ENCODE measurements at places on chromosomes 12 and 14.

DNA sequence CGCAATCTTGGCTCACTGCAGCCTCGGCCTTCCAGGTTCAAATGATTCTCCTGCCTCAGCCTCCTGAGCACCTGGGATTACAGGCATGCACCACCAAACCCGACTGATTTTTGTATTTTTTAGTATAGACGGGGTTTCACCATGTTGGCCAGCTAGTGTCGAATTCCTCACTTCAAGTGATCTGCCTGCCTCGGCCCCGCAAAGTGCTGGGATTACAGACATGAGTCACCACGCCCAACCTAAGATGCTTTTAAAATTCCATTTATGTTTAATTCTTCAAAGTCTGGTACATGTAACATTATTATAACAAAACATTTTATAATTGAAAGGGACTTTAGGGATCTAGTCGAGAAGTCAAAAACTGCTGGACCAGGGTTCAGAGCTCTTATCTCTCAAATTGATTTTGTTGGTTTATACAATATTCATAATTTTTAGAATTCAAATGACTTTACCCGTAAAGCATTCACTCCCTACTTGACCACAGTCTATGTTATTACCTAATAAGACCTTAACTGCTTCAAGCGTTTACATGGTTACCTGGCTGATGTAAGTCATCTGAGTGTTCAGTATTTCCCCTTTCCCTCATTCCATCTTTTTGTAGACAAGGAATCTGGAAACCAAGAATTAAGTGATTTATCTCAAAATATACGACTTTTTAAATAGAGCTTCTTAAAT, 28.2 kb downstream of the RAP1B start:
- DNase-seq = no peak

- DNase-seq = no peak
Measured at GRCh38 chr14:99574099-99574880, 29.7 kb downstream of the CCDC85C start.

- no peak for DNase-seq
Measured at GRCh38 chr12:11917501-11917900, 153.2 kb upstream of the BCL2L14 start.

DNA sequence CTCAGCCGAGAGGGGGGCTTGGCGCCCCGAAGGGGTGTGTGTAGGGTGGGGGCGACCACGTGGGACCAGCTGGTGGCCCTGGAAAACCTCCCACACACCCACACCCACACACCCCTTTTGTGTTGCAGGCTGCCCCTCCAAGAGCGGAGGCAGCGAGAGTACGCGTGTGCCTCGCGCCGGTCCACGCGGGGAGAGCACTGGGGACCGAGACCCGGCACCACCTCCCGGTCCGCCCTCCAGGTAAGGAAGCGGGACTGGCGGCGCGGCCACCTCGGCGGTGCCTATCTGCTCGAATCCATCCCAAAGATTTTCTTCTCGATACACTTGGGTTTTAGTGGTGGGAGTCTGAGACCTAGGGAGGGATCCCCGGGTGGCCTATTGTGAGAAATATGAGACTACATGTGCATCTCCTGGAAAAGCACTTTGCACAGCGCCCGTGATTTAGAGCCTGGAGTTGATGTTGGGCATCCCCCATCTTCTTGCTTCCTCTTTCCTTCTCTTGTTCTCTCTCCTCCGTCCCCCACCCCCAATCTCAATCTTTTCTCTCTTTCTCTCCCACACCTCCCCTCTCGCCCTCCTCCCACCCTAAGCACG, 393 bp downstream of the SYT1 start:
- no peak for DNase-seq

DNA sequence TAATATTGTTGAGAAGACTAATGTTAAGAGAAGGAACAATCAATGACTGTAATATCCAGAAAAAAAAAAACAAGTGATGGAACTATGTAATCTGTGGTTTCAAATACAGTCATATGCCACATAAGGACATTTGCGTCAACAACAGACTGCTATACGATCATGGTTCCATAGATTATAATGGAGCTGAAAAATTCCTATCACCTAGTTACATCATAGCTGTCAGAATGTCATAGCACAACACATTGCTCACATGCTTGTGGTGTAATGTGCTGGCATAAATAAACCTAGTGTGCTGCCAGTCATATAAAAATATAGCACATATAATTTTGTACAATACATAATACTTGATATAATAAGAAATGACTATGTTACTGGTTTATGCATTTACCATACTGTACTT, 653.5 kb downstream of the TRHDE start:
- no peak for DNase-seq

GRCh38 chr14:77158175-77158881, 16.7 kb upstream of the ZDHHC22 start:
- DNase-seq = no peak

GRCh38 chr12:15038137-15038536, 65.3 kb downstream of the PDE6H start:
- no peak for DNase-seq

GRCh38 chr12:29389295-29389919, 8.4 kb upstream of the ERGIC2 start:
- DNase-seq = no peak

GRCh38 chr14:65035049-65035448, 48.4 kb downstream of the FNTB start:
- DNase-seq = no peak

- DNase-seq = no peak
Measured at GRCh38 chr12:12845794-12846243, 32.7 kb downstream of the DDX47 start.

GRCh38 chr12:57474430-57474829, 5.2 kb downstream of the ARHGAP9 start:
- DNase-seq = no peak

DNA sequence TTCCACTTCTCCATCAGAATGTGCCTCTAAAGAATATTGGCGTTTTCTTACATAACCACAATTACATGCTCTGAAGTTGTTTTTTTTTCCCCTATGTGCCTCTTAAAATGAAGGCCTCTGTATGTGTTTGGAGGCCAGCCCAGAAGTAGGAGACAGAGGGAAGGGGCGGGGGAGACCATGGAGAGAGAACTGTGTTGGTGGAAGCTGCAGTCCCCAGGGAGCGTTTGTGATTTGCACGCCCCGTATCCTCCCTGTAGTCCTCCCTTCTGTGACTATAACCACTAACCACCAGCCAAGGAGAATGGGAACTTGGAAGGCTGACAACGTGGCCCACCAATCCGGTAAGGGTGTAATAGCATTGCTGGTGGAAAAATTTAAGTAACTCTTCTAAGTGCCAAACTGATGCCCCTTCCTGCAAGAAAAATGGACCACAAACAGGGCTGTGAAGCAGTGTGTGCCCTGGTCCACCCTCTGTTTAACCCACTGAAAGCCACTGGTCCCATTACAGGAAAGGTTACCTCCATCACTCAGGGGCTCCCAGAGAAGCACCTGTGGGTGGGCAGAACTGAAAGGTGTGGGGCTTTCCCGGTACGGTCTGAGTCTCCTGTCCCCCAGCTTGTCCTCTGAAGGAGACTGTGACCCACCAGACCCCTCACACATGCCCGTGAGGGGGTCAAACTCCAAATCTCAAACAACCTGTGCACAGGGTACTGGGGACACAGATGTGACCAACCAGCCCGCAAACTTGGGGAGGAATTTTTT, 36.8 kb downstream of the CCDC88C start:
- DNase-seq = no peak

DNA sequence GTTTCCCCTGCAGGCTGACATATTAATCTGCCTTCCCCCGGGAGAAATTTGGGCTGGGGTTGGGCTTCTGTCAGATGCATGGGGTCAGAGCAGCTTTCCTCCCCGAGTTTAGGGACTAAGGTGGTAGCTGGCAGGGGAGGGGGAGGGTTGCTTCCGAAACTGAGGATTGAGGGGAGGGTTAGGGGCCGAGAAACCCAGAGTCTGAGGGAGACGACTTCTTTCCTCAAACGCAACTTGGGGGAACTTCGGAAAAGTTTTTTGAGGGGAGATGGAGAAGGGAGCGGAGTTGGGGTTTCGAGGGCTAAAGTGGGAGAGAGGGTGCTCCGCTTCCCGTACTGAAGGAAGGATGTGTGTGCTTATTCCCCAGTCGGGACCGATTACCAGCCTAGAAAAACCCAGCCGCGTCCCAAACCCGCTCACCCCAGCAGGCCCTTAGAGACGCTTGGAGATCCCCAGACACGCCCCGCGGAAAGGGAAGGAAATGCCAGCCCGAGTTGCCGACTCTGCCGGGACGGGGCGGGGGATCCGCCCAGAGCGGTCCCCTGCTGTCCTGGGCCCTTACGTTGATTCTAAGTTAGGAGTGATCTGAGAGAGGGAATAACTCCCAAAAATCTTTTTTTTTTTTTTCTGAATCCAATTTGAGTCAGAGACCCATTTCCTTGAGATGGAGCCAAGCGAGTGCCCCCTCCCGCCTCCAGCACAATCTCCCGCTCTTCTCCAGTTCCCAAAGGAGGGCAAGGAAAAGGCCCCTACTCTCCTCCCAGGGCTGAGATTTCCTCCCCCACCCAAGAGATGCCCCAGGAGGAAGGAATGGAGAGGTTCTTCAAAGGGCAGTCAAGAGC, 61.9 kb downstream of the SMUG1 start:
- no peak for DNase-seq

DNA sequence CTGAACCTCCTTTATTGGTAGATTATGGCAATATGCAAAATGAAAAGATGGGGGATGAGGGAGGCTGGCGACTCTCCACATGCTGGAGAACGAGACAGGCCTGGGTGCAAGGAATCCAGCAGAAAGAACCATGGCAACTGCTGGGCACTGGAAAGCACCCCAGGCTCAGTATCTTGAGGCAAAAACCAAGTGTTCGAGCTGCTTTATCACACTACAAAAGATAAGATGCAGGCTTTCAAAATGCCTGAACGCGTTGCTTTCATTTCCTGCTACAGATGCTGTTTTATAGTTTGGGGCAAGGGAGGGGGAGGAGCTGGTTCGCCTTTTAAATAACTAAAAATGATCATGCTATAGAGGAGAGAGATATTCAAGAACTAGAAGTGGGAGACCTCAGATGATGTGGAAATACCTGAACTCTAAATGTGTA, 38.9 kb downstream of the NIN start:
- no peak for DNase-seq

GRCh38 chr12:90653040-90653439, 301.9 kb downstream of the CCER1 start:
- DNase-seq = no peak

- DNase-seq = no peak
Measured at GRCh38 chr12:121620333-121620891, 5.9 kb upstream of the ORAI1 start.

DNA sequence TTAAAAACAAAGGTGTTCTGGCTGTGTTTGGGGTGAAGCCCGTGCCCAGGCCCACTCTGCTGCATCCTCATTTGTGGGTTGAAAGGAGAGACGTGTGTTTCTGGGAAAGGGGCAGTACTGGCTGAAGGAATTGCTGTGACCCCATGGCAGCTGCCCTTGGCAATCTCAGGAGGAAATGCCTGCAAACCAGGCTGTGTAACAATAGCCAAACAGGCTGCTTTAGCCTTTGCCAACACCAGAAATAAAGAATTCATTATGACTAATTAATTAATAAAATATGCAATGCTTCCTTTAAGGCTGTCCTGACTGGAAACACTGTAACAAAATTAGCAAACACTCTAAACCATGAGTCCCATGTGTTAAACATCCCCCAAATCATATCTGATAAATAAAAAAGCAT, 53.0 kb upstream of the KRR1 start:
- no peak for DNase-seq

DNA sequence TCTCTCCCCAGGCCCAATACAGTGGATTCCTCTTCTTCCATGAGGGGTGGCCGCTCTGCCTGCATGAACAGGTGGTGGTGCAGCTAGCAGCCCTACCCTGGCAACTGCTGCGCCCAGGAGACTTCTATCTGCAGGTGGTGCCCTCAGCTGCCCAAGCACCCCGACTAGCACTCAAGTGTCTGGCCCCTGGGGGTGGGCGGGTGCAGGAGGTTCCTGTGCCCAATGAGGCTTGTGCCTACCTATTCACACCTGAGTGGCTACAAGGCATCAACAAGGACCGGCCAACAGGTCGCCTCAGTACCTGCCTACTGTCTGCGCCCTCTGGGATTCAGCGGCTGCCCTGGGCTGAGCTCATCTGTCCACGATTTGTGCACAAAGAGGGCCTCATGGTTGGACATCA, 3.8 kb downstream of the ARHGEF40 start:
- DNase-seq = no peak

- DNase-seq = no peak
Measured at GRCh38 chr14:34007902-34008301, 57.0 kb upstream of the EGLN3 start.

DNA sequence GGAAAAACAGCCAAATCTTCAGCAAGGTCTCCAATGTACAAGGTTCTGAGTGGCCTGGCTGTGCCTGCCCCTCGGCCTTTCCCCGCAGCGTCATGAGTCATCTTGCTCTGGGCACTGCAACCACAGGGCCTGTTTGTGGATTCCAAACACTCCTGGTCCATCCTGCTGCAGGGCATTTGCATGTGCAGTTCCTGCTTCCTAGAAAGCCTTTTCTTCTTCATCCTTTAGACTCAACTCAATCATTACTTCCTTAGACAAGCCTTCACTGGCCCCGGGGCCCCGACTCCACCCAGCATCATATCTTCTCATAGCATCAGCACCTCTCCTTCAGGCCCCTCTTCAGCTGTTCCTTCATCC, 101.8 kb upstream of the EGLN3 start:
- no peak for DNase-seq

DNA sequence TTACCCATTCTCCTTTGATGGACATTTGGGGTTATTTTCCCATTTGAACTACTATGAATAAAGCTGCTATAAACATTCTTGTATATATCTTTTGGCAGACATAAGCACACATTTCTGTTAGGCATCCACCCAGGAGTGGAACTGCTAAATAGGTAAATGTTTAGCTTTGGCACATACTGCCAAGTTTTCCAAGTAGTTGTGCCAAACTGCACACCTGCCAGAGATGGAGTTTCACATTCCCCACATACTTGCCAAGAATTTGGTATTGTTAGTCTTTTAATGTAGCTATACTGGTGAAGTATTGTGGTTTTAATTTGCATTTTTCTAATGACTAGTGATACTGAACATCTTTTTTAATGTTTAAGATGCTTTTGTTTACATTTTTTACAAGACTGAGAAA, 201.0 kb downstream of the GXYLT1 start:
- DNase-seq = no peak

DNA sequence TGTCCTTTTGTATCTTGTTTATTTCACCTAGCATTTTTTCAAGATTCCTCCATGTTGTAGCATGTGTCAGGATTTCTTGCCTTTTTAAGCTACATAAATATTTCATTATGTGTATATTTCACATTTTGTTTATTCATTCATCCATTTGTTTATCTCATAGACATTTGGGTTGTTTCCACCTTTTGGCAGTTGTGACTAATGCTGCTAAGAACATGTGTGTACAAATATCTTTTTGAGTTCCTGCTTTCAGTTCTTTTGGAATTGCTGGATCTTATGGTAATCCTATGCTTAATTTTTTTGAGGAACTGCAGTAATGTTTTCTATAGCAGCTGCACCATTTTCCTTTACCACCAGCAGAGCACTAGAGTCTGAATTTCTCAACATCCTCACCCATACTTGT, 62.4 kb downstream of the SCN8A start:
- no peak for DNase-seq
